BJ (cell line): ENCODE measurements at places on chromosomes 12 and 14. TPM values are rescaled to one million over a fixed set of nuclear protein-coding genes. Genes with fewer than 3 reads are reported as not detected.

GRCh38 chr14:80537626-80538025 lies 326.3 kb upstream of the DIO2 start:
- no peak for DNase-seq

- no peak for DNase-seq
Measured at GRCh38 chr12:49777800-49778748, 36.7 kb downstream of the TMBIM6 start.

GRCh38 chr14:67416085-67416484 lies 4.1 kb upstream of the PLEK2 start:
- no peak for DNase-seq

DNA sequence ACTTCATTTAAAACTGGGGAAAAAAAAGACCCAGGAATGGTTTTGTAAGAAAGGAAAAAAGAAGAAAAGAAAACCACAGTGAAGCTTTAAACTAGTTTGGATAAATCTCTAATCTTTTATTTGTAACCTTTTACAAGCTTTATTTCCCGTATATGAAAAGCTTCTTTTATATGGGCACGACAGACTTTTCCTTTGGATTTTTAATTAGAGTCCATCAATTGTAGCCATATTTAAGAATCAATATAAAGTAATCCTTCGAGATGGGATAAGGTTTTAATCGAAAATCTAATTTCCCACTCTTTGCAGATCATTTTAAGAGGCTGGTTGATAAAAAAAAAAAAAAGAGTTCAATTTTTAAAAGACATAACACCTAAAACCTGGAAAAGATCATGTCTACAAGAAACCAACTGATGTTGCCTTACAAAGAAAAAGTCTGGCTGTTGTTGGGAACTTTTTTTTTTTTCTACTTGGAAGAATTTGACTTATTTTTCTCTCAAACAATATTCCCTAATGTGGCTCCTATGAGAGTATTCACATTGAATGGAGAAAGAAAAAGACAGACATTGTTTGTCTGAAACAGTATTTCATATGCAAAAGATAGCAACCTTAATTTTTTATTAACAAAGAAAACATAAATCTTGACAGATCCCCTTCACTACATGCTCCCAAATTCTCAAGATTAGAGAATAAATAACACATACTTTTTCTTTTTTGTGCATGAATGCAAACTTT lies 4.9 kb upstream of the OTX2 start:
- DNase-seq: no peak

- no peak for DNase-seq
Measured at GRCh38 chr12:46371718-46372543, 642 bp downstream of the SLC38A2 start.

- DNase-seq: no peak
Measured at GRCh38 chr14:20343862-20344220, 406 bp downstream of the PARP2 start.

DNA sequence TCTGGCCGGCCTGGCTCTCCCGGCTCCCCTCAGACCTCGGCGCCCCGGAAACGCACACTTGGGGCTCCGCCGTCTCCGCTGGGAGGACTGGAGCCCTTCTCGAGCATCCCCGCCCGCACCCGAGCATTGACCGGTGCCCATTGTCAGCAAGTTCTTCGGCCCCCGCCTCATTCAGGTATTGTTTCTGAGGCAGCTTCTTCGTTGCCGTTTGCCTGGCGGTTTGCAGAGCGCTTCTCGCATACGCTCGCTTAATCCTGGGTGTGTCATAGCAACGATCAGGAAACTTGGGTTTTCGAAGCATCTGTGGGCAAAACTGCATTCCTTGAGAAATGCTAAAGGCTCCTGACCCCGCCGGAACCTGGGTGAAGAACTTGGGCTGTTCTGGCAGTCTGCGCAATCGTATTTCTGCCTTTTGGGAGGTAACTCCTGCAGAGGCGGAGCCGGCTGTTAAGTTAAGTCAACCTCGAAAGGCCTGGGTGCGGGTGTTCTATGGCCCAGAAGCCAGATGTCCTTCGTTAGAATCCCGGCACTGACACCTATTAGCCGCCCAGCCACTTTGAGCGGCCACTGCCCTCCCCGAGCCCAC lies 518 bp downstream of the GSKIP start:
- DNase-seq: no peak

- no peak for DNase-seq
Measured at GRCh38 chr14:104294983-104295680, 156.7 kb downstream of the KIF26A start.

DNA sequence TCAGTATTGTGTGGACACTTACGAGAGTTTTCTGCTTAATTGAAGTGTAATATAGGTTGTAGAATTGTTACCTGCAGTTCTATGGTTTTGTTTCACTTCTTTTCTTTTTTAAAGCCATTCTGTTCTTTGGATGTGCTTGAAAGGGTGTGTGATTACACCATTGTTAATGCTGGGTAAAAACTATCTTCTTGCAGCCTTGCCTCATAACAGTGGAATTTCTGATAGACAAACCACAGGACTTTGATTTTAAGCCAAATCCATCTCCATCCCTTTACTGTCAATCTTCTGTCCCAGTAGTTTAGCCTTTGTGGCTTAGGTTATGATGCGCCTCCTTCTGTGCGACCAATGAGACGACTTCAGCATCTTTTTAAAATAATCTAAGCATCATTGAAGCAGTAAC lies 182.3 kb downstream of the PELI2 start:
- no peak for DNase-seq

GRCh38 chr12:124517260-124518050 lies 50.0 kb downstream of the NCOR2 start:
- no peak for DNase-seq

DNA sequence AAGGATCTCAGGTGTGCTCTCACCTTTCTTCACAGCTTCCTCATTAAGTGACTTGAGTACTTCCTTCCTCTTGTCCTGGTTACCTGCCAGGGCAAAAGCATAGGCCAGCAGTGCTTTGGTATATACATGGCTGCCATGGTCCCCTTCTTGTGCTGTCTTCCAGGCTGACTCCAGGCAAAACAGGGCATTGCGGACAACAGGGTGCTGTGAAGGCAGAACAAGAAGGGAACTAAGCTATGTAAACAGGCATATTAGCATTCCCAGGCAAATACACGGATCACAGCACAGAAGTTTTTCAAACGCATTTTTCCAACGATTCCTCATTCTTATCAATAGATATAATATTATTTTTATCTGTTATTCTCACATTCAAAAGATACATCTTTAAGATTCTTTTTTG lies 39.0 kb downstream of the A2M start:
- DNase-seq: no peak

GRCh38 chr12:65618588-65618987 lies 205.7 kb upstream of the HMGA2 start:
- DNase-seq: no peak

- DNase-seq: no peak
Measured at GRCh38 chr14:94897082-94897481, 127.2 kb upstream of the GSC start.

- no peak for DNase-seq
Measured at GRCh38 chr12:459430-460258, at the start of gene B4GALNT3. Gene B4GALNT3 (plus strand): TSS chr12:459939. CDS start chr12:460377, 438 bp downstream.

DNA sequence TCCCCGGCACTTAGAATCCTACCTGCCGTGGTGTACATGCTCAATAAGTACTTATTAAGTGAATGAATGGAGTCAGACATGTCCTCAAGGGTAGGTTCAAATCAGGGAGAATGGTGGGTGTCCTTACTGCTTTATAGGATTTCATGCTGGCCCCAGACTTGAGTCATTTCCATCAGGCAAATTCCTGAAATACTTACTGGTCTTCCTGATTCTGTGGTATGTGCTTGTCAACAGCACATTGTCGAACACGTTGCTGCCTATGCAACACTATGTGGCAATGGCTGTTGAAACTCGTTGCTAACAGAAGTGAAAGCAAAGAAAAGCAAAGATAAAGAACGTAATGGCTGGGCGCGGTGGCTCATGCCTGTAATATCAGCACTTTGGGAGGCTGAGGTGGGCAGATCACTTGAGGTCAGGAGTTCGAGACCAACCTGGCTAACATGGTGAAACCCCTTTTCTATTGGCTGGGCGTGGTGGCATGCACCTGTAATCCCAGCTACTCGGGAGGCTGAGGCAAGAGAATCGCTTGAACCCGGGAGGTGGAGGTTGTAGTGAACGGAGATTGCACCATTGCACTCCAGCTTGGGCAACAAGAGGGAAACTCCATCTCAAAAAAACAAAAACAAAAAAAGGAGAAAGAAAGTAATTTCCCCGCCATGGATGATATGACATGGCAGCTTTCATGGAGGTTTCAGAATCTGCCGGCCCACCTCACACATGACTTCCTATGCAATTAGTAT lies 214.9 kb downstream of the ZFP36L1 start:
- DNase-seq: peak; percentile 98

DNA sequence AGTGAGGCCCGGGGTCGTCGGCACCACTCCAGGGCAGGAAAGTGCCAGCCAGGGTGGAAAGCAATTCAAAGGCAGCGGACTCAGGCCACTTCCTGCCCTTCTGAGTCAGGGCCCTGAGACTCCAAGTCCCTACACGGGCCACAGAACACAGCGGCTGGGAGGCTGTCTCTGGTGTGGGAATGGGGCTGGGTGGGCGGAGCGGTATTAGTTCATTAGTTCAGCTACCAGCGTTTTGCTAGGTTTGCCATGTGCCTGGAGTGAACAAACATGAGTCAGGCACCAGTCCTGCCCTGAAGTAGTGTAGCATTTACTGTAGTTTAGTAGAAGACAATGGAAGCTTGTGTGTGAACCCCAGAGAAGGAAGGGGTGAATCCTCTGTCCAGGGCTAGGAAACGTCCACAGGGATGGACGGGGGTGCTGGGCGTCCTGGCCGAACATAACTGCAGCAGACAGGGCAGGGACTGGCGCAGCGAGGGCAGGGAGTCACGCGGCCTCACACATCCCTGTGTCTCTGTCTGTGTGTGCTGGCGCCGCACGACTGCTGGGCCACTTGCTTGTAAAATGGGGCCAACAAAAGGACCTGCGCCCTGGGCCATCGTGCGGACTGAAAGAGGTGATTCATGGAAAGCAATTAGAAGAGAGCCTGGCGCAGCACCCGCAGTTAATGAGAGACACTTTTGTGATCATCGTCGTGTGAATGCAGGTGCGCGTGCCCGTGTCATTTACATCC lies 186.4 kb upstream of the PRMT8 start:
- peak; percentile 54 for DNase-seq

GRCh38 chr12:122610911-122611310 lies 83.9 kb downstream of the KNTC1 start:
- DNase-seq: no peak

DNA sequence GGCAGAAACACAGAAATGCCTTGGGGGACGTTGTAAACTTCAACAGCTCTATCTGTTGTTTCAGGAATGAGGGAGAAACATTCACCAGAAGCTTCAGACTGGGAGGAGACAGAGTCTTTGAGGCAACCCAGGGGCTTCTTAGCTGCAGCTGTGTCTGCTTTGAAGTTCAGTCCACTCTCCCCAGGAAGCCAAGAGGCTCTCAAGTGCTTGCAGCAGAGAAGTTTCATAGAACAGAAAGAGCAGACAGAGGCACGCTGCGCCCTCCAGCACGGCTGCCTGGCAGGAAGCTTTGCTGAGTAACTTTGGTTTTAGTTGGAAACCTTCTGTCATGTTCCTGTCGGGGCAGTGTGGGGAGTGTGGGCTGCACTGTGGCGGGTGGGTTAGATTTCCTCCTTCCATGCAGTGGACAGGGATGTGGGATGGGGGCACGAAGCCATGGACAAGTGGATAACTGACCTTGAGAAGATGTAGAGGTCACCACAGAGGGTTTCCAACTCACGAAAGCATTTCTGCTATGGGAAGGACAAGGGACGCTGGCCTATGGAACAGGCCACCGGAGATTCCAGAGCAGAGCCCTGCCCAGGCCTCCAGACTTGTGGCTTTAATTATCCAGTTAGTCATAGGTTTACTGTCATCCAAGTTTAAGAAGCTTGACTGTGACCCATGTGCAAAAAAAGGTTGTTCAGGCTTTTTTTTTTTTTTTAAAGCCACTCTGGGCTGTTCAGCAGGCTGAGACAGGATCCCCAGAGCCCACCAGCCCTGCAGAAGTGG lies 107.7 kb downstream of the ARF6 start:
- peak; percentile 89 for DNase-seq

DNA sequence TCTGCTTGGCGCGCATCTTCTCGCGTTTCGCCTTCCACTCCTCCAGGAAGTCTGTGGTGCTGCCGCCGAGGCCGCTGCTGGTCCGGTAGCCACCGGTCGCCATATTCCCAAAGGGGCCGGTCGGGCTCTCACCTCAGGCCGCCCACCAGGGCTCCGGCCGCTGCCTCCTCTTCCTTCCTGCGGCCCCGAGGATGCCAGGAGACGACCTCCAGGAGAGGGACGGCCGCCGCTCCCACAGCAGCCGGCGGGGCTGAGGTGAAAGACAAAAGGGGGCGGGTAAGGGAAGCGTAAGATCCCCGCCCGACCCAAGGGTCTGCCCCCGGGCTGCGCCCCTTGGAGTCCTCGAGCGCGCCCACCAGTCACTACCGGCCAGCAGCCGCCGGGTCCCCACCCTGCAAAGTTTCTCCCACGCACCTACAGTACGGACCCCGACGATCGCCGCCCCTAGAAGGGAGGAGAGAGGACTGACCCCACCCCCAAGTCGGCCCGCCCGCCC lies 574 bp downstream of the PAWR start:
- DNase-seq: no peak

GRCh38 chr12:31106101-31106803 lies 32.6 kb downstream of the DDX11 start:
- no peak for DNase-seq

DNA sequence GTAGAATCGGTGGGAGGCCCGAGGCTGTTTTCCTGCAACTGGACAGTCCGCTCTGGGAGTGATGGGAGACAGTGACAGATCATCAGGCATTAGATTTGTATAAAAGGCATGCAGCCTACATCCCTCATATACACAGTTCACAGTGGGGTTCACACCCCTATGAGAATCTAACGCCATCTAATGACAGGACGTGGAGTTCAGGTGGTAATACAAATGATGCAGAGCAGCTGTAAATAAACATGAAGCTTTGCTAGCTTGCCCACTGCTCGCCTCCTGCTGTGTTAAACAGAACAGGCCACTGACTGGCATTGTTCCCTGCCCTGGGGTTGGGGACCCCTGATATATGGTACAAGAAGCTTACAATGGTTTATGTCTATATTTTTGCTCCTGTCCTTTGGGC lies 179.0 kb downstream of the LRFN5 start:
- DNase-seq: no peak

GRCh38 chr12:67646775-67647174 lies 1.8 kb upstream of the DYRK2 start:
- no peak for DNase-seq

- DNase-seq: no peak
Measured at GRCh38 chr14:69263771-69264170, 3.8 kb downstream of the GALNT16 start.

Gene DAO
- not detected in 2 replicates for polyA plus RNA-seq

Gene MANSC1
- 2.4 and 3.4 TPM in 2 replicates for polyA plus RNA-seq

Gene TSHR
- polyA plus RNA-seq: not detected in 2 replicates

Gene ZNF140
- polyA plus RNA-seq: 11.8 and 14.6 TPM in 2 replicates

Gene SENP1
- polyA plus RNA-seq: 10.3 and 20.0 TPM in 2 replicates

Gene B3GNT4
- polyA plus RNA-seq: 0.18 TPM in 1 of 2 replicates, not detected in the other
